ENCODE measurements at places on chromosomes 11 and 22. TPM values are rescaled to one million over a fixed set of nuclear protein-coding genes. Genes with fewer than 3 reads are reported as not detected.

DNA sequence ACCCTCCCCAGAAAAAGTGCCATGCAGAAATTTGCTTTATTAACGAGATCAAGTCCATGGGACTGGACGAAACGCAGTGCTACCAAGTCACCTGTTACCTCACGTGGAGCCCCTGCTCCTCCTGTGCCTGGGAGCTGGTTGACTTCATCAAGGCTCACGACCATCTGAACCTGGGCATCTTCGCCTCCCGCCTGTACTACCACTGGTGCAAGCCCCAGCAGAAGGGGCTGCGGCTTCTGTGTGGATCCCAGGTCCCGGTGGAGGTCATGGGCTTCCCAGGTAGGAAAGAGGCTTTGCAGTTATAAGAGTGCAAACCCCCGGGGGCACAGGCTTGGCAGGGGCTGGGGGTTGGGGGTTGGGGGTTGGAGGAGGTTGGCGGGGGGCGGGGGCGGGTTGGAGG, 4.2 kb downstream of the APOBEC3H start:
- DNase-seq = no peak

GRCh38 chr11:1488575-1489180, 2.1 kb upstream of the MOB2 start:
- no peak for DNase-seq

DNA sequence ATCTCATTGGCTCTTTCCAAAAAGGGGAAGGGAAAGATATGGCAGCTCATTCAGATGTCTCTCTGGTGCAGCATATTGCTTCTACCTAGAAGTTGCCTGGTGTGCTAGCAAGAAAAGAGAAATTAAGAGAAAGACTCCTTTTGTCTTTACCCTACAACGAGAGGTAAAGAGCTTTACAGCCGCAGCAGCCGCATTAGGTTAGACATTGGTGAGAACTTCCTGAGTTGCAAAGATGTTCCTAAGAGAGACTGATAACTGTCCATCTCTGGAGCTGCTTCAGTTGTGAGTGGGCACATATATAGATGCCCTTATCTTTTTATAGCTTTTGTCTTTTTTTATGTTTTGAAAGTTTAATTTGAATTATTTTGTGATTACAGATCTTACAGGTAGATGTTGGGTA, 80.8 kb upstream of the NNMT start:
- DNase-seq = no peak

- DNase-seq = no peak
Measured at GRCh38 chr22:46867106-46867505, 104.7 kb downstream of the TBC1D22A start.

DNA sequence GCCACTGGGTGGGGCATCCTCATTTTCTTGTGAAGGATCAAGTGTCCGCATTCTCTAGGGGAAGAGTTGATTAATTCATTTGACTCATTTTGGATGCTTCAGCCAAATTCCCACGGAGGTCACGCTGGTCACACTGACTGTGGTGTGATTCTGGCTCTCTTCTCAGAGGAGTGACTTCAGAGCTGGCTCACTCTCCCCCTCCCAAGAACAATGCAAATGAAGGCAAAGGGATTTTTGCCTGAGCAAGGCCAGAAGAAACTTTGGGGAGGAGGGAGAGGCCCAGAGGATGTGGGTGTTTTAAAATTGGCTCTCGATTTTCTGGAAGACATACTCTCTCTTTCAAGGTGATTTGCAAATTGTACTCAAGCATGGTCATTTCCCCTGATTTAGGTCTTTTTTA, 51.1 kb upstream of the LMO2 start:
- DNase-seq = no peak

SMC1B gene
- total RNA-seq = 0.59 TPM

- no peak for DNase-seq
Measured at GRCh38 chr11:61702701-61703312, 22.6 kb downstream of the DAGLA start.

DNA sequence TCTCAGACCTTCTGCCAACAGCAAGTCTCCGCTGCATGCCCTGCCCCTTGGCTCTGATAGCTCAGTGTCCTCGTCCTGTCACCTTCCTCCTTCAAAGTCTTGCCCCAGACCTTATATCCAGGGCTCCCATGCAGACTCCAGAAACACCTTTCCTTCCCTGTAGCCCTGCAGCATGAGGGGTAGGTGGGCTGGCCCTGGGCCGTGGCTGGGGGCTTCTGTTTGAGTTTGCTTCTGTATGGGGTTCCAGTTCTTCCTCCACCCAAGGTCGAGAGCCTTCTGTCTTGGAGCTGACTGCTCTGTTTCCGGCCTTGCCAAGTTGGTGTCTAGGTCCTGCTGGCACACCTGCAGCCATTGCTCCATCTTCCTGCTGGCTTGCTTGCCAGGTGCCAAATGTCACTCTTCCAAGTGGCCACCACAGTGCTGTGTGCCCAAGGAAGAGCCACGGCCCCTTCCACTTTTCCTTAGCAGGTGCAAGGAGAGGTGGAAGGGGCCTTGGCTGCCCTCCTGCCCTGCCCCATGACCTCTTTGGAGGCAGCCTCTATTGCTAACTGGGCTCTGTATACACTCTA, 74.8 kb upstream of the NECTIN1 start:
- DNase-seq = no peak

TCN1 gene
- total RNA-seq = not detected

GRCh38 chr11:69215216-69215615, 59.5 kb downstream of the SMIM38 start:
- DNase-seq = no peak

POTEH gene
- not detected for total RNA-seq

SLC22A6 gene
- total RNA-seq = not detected

CCDC89 gene
- 0.14 TPM for total RNA-seq

- no peak for DNase-seq
Measured at GRCh38 chr22:40805239-40805638, 13.9 kb downstream of the SLC25A17 start.

SCGB2A2 gene
- not detected for total RNA-seq

GRCh38 chr11:18223591-18224387, 12.8 kb downstream of the SAA4 start:
- DNase-seq = no peak

SOX10 gene
- not detected for total RNA-seq

GRCh38 chr11:30285416-30286121, 37.3 kb upstream of the ARL14EP start:
- no peak for DNase-seq

MYBPC3 gene
- not detected for total RNA-seq

PKP3 gene
- not detected for total RNA-seq

GRCh38 chr11:1639102-1639620, 9.6 kb downstream of the KRTAP5-5 start:
- DNase-seq = no peak

TRIM77 gene
- total RNA-seq = not detected

DNA sequence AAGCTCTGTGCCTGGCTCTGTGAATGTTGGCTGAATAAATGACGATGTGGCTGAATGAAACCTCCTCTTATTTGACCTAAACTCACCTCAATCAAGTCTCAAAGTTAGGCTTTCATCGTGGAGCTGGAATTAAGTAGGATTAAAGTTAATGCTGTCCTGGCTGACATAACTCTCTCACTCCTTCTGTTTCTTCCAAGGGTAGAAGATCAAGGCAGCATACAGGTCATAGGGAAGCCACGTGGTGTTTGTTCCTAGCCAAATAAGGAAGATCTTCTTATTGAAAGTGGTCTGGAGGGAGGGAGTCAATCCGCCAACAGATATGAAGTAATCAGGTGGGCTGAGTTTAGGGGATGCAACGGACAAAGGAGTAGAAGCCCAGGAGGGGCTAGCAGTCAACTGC, 59.5 kb downstream of the TRIM29 start:
- no peak for DNase-seq

DNA sequence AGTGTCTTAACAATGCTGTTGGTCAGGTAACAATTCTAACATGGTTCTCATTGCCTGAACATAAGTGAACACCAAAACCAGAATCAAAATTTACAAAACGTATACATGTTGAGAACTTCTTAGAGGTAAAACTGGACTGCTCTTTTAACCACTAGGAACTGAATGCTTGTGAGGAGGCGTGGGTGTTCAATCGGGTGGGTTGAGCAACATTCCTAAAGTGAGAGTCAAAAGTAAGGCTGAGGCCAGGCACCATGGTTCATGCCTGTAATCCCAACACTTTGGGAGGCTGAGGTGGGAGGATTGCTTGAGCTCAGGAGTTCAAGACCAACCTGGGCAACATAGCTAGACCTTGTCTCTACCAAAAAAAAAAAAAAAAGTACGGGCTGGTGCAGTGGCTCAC, 11.5 kb downstream of the PPME1 start:
- DNase-seq = no peak

DNA sequence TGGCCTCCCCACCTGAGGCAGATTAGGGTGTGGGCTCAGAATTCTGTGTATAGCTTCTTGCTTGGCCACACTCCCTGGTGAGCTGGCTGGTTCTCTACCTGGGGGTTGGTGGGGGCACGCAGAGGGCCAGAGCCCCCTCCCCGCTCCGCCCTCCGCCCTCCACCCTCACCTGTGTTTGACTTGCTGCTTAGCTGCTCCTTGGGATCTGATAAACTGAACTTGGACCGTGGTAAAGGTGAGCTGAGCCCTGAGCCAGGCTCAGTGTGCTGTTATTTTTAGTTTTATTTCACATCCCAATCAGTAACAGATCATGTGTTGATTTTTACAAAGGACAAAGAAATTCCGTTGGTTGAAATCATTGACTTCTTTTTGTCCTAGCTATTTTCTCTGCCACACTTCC, 2.0 kb downstream of the OVOL1 start:
- DNase-seq = no peak

OR10S1 gene
- not detected for total RNA-seq

SCUBE2 gene
- total RNA-seq = not detected

HEPACAM gene
- not detected for total RNA-seq

GRCh38 chr11:83054001-83054400, 17.7 kb downstream of the RAB30 start:
- no peak for DNase-seq

DNA sequence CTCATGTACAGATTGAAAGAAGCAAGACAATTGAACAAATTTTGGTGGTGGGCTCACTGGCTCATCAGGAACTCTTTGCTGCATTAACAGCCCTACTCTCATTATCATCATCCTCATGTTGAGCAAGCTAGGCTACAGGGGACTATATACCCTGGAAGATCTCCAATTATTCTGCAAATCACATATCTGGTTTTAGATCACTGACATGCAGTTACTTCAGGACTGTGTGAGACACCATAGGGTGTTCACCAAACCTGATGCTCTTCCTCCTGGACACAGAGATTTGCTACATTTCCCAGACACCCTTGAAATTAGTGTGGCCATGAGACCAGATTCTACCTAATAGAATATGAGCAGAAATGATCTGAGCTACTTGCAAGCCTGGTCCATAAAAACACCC, 23.0 kb upstream of the ME3 start:
- no peak for DNase-seq

OPCML gene
- not detected for total RNA-seq

NAALADL1 gene
- 12.5 TPM for total RNA-seq

DNA sequence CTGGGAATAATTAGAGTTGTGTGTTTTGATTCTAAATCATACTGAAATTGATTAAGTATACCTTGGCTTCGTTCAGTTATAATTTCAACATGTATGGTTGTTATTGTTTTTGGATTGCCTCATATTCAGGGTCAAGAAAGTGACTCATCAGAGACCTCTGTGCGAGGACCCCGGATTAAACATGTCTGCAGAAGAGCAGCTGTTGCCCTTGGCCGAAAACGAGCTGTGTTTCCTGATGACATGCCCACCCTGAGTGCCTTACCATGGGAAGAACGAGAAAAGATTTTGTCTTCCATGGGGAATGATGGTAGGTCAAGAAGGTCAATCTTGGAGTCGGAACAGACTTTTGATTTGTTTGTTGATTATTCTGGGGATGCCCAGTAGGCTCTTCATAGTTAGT, 40.4 kb downstream of the KMT2A start:
- no peak for DNase-seq

USH1C gene
- total RNA-seq = not detected

- DNase-seq = no peak
Measured at GRCh38 chr11:69931994-69932910, 113.0 kb upstream of the FGF3 start.

HTR3B gene
- not detected for total RNA-seq

FAM89B gene
- 42.4 TPM for total RNA-seq

- no peak for DNase-seq
Measured at GRCh38 chr11:100182927-100183326, 504.2 kb upstream of the ARHGAP42 start.

NXPE1 gene
- total RNA-seq = not detected

FOSL1 gene
- total RNA-seq = 32.1 TPM

DNA sequence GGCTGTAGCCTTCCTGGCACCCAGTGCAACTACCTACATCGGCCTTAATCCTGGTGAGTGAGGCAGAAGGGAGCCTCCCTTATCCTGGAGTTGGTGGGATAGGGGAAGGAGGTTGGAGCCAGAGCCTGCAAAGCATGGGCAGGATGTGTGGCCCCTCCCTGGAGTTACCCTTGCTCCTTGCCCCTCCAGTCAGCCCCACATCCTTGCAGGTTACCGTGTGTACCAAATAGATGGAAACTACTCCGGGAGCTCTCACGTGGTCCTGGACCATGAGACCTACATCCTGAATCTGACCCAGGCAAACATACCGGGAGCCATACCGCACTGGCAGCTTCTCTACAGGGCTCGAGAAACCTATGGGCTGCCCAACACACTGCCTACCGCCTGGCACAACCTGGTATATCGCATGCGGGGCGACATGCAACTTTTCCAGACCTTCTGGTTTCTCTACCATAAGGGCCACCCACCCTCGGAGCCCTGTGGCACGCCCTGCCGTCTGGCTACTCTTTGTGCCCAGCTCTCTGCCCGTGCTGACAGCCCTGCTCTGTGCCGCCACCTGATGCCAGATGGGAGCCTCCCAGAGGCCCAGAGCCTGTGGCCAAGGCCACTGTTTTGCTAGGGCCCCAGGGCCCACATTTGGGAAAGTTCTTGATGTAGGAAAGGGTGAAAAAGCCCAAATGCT, 3.9 kb downstream of the SMPD1 start:
- DNase-seq = peak; percentile 55

CASP5 gene
- not detected for total RNA-seq

DNA sequence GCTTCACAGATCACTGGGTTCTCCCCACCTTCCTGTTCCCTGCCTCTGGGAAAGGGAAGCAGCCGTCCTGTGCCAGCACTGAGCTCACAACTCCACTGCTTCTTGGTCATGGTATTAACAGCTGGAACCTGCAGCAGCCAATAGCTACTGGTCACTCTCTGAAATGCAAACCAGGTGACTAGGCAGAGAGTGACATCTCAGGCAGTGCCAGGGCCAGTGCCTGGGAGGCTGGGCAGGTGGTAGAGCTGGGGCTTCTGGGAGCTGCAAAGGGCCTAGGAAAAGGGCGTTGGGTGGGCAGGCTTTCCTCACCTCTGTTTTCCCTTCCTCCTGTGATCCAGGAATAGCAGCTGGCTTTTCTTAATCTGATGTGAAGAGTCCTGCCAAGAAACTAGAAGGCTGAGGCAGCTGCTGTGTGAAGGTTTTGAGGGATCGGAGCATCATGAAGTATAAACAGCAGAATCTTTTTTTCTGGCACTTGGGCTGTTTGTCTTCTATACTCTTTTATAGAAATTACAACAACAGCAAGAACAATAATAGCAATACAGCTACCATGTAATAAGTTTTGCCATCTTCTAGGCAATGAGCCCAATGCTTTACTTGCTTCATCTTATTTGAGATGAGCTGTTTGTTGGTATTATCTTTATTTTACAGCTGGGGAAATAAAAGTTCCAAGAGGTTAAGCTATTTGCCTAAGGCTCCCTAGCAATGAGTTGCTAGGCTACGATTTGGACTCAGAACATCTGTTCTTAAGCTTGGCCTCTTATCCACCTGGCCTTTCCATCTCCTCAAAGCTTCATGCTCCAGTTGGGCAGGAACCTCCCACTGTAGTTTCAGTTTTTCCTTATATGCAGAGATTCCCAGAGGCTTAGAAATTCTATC, 22.0 kb upstream of the CD44 start:
- DNase-seq = no peak

BEST1 gene
- total RNA-seq = not detected

All from activated CD4-positive, alpha-beta T cell treated with anti-CD3 and anti-CD28 coated beads, Interleukin-2, amount 10 ng/mL, durations not matched to agents 24 days and 14 days (primary cell).